ENCODE measurements at places on chromosomes 12 and 14.

GRCh38 chr12:109718390-109718789, 4.8 kb downstream of the FAM222A start:
- DNase-seq = no peak

DNA sequence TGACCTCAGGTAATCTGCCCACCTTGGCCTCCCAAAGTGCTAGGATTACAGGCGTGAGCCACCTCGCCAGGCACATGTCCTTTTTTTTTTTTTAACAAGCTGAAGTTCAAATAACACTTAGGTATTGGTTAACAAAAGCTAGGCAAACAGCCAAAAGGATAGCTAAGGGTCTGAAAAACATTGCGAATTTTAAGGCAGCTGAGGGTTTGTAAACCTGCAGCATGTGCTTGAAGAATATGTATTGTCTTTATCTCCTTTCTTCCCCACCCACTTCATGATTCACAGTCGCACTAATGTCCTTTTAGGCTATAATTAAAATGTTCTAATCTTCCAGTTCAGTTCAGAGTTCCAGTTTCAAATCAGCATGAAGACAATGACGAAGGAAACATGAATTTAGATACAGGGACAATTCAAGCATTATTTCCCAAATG, 30.1 kb upstream of the CERS5 start:
- no peak for DNase-seq

DNA sequence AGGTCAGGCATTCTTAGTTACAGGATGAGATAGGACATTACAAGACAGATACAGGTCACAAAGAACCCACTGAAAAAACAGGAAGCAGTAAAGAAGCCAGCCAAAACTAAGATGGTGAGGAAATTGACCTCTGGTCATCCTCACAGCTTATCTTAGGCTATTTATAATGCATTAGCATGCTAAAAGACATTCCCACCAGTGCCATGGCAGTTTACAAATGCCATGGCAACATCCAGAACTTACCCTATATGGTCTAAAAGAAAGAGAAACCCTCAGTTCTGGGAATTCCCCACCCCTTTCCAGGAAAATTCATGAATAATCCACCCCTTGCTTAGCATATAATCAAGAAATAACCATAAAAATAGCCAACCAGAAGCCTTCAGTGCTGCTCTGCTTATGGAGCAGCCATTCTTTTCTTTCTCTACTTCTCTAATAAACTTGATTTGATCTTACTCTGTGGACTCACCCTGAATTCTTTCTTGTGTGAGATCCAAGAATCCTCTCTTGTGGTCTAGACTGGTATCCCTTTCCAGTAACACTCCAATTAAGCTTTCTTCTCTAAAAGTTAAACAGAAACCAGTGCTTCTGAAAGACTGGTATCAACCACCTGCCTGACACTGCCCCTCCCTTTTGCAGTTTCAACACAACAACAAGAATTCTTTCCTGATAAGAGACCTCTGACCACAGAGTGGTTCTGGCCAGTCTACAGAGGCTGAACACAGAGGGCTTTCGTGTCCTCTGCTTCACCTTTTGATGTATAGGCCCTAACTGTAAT, 86.9 kb downstream of the BCAT1 start:
- peak; percentile 27 for DNase-seq

DNA sequence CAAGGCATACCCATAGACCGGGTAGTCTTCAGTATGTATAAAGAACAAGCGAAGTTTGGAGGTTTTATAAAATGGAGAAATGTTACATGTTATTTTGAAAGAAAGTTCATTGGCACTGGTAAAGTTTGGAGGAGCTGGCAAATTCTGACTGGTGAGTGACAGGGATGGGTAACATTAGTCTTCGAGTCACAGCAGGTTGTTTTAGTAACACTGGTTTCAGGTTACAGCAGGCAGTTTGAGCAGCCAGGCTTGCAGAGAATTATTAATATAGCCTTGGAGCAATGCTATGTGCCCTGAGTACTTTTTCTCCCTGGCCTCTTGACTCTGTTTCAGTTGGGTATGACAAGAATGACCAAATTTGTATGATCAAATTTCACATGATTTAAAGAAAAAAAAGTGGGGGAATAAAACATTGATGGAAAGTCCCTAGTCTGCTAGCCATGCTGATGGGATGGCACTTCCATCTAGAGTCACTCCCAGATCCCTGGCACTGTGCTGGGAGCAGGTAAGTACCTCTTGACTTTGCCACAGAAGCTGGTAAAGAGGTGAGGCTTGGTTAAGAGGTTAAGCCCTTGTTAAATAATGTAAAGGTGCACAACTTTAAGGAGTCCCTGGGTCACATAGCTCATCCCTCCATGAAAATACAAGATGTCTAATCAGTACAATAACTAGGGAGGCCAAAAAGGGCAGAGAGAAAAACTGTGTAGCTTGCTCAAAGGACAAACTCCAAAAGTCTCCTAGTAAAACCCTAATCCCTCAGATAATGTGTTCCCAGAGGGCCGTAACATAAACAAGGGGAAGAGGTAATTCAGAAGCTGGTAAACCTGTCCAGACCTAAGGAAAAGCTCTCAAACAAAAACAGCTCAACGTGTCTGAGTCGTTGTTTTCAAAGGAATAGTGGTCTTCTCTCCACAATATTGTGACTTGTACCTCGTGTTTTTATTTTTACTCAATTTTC, 12.7 kb upstream of the SVOP start:
- DNase-seq = no peak

GRCh38 chr12:69570000-69570516, 15.2 kb upstream of the CCT2 start:
- DNase-seq = no peak

DNA sequence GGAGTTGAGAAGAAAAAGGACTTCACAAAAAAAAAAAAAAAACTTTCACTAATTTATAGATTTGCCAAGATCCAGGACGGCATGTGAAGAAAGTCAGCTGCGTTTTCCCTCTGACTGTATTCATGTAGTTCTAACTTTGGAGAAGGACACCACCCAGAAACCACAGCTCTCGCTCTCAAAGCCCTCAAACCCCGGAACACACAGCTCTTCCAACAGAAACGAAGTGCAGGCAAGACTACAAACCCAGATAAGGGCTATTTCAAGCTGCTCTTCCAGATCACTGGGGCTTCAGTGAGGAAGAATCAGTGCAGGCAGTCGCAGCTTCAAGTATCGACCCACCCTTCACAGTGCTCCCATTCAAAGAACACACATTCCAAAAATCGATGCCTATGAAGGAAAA, 13.2 kb downstream of the KCNH5 start:
- DNase-seq = no peak

DNA sequence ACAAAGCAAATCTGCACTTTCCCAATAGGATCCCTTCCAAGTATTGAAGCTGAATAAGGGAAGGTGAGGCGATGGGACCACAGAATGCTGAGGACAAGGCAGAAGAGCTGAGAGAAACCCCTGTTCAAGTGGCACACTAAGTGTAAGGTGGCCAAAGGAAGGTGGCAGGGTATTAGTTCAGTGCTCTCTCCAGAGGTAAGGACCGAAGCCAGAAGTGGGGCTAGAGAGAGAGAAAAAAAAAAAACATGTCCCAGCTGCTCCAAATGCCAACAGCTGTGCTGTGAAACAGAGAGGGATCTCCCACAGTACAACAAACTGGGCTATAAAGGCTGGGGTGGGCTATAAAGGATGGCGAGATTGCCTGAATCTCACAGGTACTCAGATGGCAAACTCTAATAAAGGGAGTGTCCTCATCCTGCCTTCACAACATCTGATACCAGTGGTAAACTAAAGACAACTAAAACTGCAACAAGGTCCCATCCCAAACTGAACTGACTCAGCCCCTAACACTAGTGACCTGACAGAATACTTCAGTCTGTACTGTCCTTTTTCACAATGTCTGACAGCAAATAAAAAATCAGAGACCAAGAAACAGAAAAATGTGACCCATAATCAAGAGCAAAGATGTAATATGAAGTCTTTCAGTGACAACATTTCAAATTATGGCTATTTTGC, 47.9 kb downstream of the CDK17 start:
- no peak for DNase-seq

GRCh38 chr12:95607642-95608041, 56.4 kb upstream of the USP44 start:
- DNase-seq = no peak

DNA sequence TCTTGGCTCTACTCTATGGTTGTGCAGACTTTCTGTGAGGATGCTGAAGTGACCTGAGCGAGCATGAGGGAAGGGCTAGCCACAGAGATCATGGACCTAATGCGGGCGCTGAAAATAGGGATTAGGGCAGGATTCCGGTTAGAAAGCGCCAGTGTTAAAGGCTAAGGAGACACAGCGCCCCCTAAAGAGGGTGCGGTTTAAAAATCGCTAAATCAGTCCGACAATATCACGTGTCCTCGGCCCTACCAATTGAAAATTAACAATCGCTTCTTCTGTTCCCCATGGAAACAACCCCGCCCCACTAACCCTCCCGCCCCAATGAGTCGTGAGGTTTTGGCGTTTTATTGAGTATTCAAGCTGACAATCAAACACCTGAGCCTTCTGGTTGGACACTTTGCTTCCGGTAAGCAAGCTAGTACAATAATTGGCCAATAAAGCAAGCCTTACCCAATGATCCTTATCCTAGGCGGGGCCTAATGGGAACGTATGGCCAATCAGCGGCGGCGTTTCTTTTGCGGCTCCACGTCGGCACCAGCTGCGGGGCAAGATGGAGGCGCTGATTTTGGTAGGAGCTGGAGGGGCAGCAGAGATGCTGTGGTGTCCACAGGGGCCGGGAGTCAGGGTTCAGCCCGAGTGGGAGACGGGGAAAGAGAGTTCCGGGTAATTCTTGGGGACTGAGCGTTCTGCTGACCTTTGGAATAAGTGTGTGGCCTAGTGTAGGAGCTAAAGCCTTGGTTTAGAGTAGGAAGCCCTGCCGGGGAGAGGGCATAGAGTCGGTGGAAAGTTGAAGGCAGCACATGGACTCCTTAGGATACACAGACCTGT, at the start of gene COPZ1:
Gene COPZ1, plus strand, starts transcription at position 515 of the 825 bp plus-strand sequence. Its CDS starts 33 bp downstream, at position 548.
- peak; percentile 98 for DNase-seq

- no peak for DNase-seq
These were observed 11.9 kb downstream of the FAM222A start for GRCh38 chr12:109725321-109726105.

DNA sequence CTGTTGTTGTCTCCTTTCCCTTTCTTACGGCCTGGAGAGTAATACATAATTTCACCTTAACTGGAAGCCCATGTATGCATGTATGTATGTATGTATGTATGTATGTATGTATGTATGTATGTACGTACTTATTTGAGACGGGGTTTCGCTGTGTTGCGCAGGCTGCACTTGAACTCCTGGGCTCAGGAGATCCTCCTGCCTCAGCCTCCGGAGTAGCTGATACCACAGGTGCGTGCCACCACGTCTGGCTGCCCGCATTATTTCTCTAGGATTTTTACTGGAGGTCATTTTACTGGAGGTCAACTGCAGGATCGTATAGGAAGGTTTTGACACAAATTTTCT, 644 bp upstream of the OS9 start:
- no peak for DNase-seq

- peak; percentile 78 for DNase-seq
These were observed 129.8 kb upstream of the KRR1 start for GRCh38 chr12:75641031-75641780.

GRCh38 chr14:23566778-23567185, 809 bp downstream of the AP1G2 start:
- DNase-seq = no peak

- DNase-seq = peak; percentile 49
These were observed 9.6 kb upstream of the NEMF start for GRCh38 chr14:49862089-49862673.

Measured in epithelial cell of proximal tubule (primary cell).